ENCODE measurements at places on chromosomes 7 and 10.

GRCh38 chr10:107443813-107444212 lies 279.3 kb upstream of the SORCS1 start:
- no peak for DNase-seq

- no peak for DNase-seq
Observed at GRCh38 chr10:118020365-118020764, 26.4 kb downstream of the RAB11FIP2 start.

GRCh38 chr7:41881331-41882130 lies 178.6 kb upstream of the INHBA start:
- no peak for DNase-seq

GRCh38 chr7:1671594-1672451 lies 1.7 kb downstream of the ELFN1 start:
- DNase-seq: no peak

GRCh38 chr10:25547382-25547781 lies 372.6 kb downstream of the GPR158 start:
- no peak for DNase-seq

DNA sequence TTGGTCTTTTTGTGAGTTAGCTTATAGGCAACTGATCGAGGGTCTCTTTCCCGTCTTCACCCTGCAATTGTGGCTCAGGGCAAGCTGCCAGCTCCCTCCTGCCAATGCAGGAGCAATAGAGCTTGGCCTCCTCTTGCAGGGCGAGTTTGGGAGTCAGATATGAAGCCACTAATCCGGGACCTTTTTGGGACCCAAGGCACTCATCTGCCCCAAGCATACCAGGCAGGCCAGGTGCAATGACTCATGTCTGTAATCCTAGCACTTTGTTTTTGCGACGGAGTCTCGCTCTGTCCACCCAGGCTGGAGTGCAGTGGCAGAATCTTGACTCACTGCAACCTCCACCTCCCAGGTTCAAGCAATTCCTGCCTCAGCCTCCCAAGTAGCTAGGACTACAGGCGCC lies 21.1 kb downstream of the LIMK1 start:
- DNase-seq: no peak

DNA sequence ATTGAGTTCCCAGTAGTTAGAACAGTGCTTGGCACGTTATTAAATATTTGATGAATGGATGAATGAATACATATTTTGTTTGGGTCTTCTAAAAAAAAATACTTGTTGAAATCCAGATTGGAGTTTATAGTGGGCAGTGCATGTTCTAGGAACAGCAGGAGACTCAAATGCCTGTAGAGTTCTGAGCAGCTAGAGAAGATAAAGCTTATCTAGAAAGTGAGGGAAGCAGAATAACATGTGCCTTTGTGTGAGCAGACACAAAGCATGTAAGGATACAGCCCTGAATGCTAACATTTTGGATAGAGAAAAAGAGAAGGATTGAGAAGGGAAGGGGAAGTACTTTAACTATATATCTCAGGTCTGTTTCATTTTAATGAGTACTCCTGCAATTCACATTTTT lies 71.9 kb downstream of the SRI start:
- DNase-seq: no peak

DNA sequence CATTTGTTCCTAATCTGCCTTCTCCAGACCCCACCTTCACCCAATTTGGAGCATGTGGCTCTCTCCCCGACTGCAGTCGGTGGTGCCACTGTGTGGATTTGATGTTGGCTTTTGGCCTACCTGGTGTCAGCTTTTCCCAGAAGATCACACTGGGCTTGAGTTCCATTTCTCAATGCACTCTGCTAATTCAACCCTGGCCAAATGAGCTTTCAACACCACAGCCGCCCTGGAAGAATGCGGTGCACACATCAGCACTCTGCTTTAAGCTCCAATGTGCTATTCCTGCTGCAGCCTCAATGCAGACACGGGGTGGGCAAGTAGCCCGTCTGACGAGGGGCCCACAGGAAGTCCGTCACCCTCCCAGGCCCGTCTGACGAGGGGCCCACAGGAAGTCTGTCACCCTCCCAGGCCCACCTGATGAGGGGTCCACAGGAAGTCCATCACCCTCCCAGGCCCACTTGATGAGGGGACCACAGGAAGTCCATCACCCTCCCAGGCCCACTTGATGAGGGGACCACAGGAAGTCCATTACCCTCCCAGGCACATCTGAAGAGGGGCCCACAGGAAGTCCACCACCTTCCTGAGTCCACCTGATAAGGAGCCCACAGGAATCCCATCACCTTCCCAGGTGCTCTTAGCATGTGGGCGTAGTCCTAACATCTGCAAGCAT lies 64.4 kb downstream of the ASB13 start:
- no peak for DNase-seq

GRCh38 chr7:108623220-108623619 lies 53.5 kb downstream of the DNAJB9 start:
- no peak for DNase-seq

GRCh38 chr7:126185959-126186580 lies 1066.7 kb downstream of the GRM8 start:
- DNase-seq: no peak

GRCh38 chr7:33667196-33667595 lies 238.1 kb upstream of the BMPER start:
- no peak for DNase-seq

- no peak for DNase-seq
Observed at GRCh38 chr7:48388911-48389310, 217.7 kb downstream of the ABCA13 start.

- no peak for DNase-seq
Observed at GRCh38 chr10:125419146-125419545, 258.8 kb upstream of the CTBP2 start.

DNA sequence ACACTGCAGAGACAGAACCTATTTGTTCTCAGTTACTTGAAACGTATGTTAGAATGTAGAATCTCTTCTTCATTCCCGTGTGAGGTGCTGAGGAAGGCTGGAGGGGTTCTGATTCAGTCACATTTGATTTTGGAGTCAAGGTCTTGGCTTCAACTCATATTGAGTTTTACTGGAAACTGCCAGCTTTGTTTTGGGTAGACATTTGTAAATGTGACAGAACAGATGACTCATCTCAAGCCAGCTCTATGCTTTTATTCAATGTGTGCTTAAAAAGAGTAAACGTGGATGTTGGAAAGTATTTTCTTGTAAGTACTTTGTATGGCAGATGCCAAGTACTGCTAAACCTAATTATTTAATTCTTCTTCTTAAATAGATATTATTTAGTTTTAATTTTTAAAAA lies 780.8 kb upstream of the C7orf33 start:
- no peak for DNase-seq

DNA sequence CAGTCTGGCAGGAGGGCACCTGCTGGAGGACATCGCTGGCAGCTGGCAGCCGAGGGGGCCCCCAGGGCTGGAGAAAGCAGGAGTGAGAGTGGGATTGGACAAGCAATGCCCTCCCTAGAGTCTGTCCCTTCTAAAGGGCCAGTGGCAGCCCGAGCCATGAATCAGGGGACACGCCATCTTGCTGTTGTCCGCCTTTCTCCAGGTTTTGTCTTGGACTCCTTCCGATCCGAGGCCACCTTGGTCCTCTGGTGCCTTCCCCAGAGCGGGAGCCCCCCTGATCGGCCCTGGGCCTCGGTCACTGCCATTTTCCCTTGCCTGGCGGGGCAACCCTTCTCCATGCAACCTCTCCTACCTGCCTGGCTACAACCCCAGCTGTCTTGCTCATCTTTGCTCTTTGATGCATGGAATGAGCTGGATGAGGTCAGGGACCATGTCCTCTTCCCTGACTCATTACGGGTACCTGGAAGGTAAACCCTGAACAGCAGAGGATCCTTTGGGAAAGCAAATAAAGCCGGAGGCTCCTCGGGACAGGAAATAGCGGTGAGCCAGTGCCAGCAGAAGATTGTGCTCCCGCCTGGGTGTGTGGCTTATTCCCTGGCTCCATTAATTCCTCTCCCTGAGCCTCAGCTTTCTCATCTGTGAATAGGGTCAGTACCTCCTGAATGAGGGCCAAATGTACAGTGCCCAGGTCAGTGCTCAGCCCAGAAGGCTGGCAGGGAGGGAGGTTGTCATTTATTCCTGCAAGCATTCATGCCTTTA lies 112.0 kb downstream of the GRK5 start:
- DNase-seq: no peak

GRCh38 chr10:21494191-21495001 lies 31.1 kb downstream of the SKIDA1 start:
- DNase-seq: no peak

DNA sequence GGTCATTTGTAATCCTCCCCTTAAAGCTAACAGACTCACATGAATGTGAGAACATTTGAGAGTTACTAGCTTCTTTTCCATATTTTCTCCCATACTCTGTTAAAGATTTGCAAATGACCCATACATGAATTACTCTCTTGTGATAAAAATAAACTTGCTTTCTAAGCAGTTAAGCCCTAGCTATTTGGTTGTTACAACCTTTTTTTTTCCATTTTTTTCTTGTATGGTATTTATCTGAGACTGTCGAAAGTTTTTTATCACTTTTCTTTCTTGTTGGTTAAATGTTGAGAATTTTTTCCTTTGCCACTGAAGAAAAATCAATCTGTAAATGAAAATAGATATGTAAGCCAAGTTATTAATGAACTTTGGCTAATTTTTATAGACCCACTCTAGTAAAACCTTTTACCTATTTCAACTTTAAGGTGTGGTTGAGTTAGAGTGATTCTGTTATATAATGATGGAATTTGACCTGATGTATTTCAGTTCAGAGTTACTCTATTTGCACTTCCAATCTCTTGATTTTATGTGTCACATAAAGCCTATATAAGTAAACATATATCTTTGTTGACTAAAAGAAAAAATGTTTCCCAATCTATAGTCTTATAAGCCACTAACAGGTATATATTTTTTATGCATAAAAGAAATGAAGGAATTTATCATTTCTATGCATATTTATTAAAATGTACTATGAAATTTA lies 19.0 kb upstream of the TMEM229A start:
- DNase-seq: no peak

- no peak for DNase-seq
Observed at GRCh38 chr7:97094284-97094930, 23.1 kb upstream of the SDHAF3 start.

- DNase-seq: no peak
Observed at GRCh38 chr7:50718311-50718710, 64.4 kb downstream of the GRB10 start.

GRCh38 chr10:131954356-131954965 lies 27.3 kb downstream of the BNIP3 start:
- DNase-seq: no peak

DNA sequence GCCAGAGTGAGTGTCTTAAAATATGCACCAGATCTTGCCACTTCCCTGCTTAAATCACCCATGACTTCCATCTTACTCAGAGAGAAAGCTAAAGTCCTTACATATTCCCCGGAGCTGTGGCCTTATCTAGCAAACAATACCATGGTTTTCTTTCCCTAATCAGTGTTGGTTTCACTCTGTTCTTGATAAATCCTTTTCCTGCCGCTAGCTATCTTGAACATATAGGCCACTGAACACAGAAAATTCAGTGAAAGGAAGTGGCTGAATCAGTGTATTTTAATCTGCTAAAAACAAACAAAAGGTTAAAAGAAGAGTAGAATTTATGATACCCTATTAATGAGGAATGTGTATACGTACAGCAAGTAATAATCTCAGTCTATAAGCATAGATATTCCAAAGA lies 42.0 kb upstream of the JAZF1 start:
- DNase-seq: no peak

GRCh38 chr7:142770661-142771352 lies at the start of gene PRSS2:
TSS of gene PRSS2 (plus strand) at chr7:142770970. CDS start at chr7:142770983, 13 bp downstream.
- no peak for DNase-seq

- no peak for DNase-seq
Observed at GRCh38 chr7:102103027-102103372, 183.7 kb upstream of the SH2B2 start.

DNA sequence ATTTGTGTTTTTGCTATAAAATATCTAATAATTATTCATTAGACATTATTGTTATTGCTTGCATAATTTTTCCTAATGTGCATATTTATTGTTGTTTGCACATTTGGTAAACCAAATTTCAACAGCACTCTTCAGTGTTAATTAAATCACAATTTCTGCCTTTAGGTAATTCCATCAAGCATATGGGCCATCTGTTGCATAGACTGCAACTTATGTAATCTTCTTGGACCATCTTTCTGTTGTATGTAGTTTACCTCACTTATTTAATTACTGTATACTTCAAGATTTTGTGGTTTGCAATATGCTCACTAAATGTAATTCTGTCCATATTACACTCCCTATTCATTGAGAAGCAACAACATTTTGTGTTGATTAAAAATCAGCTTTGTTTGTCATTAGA lies 1360.1 kb downstream of the REEP3 start:
- DNase-seq: no peak

DNA sequence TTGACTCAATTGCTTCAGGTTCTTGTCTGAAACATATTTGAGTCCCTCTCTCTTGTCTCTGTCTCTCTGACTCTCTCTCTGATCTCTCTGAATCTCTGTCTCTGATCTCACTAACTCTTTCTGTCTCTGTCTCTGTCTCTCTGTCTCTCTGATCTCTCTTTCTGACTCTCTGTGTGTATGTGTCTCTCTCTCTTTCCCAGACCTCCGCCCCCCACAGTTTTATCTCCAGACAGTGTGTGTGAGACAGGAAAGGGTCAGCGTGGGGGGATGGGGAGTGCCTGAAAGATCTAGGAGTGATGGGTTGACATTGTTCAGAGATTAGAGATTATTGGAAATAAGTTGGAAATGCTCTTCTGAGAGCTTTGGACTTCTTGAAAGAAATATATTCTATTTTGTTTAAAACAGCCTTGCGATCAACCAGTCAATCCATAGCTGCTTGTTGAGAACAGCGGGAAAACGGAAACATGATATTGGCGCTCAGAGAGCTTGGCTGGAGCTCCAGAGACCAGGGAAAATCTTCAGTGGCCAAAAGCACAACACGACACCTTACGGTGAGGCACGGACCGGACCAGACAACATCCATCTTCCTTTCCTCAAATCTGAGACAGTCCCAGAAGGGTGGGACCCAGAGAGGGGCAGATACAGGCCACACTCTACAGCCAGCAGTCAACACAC lies 35.5 kb downstream of the CALML3 start:
- DNase-seq: no peak

DNA sequence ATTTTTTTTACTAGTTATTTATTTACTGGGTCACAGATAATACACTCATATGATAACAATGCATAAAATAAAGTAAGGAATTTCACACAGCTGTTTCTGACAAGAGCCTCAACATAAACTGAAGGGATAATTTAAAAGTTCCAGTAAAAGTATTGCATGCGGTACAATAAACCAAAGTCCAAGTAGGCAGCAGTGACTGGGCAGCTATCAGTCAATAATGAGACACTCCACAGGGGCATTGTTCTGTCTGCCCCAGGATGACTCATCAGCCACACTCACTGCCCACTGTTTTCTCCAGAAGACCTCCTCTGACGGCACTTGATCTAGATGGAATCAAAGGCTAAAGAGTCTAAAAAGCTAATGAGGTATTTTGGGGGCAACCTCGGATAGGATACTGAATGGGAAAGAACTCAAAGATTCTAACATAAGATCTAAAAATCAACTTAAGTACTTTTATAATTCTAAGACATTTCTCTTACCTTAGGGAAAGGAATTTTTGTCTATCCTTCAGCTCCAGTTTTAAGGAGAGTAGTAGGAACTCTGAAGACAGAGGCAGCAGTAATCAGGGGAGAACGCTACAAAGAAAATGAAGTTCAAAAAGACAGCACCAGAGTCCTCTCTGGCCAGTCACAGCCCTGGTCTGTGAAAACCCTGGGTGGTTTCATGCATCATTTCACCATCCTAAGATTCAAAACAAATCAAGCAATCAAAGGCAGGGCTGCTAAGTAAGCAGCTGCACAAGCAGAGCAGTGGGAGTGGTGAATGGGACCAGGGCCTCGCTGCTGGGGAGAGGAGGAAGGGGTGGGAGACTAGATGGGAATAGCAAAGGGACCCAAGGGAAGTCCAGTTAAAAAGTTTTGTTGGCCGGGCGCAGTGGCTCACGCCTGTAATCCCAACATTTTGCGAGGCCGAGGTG lies 175.1 kb downstream of the AVL9 start:
- DNase-seq: no peak

GRCh38 chr10:58661336-58661735 lies 148.7 kb downstream of the BICC1 start:
- DNase-seq: no peak
